ENCODE measurements at places on chromosomes 5 and 9.

GRCh38 chr9:120854596-120855327 lies 12.0 kb upstream of the PSMD5 start:
- DNase-seq, result no peak

DNA sequence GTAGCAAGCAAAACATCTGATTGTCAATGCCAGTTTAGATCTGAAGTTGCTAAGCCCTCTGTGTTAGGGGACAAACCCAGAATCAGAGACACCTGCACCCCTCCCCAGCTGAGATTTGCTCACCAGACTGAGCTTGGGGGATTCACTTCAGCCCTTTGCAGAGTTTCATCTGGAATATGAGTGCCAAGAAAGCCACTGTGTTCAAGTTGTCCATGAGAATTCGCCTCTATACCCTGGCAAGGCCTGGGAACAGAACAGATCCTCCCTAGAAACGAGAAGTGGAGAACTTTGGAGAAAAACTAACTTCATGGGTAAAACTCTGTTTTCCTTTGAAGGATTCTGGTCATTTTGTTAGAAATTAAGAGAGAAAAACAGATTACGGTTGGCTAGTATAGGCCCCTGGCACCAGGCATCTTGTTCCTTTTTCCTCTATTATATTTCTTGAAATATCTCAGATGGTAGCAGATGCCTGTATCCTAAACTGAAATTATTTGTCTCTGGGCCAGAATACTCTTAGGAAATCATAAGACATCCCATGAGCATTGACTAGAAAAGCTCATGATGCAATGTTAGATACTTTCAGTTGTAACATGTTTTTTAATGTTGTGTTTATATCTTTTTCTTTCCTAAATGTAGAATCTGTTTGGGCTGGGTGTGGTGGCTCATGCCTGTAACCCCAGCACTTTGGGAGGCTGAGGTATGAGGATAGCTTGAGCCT lies 64.4 kb downstream of the SNX18 start:
- DNase-seq, result no peak

- DNase-seq, result no peak
These were observed 19.9 kb downstream of the ABITRAM start for GRCh38 chr9:108953983-108954574.

GRCh38 chr5:143495821-143496275 lies 92.4 kb upstream of the NR3C1 start:
- DNase-seq, result no peak

DNA sequence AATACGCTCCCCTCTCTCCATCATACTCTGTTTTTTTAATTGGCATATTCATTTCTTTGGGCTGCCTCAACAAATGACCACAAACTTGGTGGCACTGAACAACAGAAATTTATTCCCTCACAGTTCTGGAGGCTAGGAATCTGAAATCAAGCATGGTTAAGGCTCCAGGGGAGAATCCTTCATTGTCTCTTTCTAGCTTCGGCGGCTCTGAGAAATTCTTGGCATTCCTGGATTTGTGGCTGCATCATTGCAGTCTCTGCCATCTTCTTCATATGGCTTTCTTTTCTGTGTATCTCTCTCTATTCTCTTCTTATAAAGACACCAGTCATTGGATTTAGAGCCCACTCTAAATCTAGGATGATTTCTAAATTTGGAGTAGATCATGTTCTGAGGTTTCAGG lies 10.9 kb upstream of the SLC24A2 start:
- no peak for DNase-seq

- DNase-seq, result no peak
These were observed 452.1 kb downstream of the EFNA5 start for GRCh38 chr5:107218457-107219193.

GRCh38 chr5:32833127-32833526 lies 122.0 kb downstream of the NPR3 start:
- no peak for DNase-seq

- no peak for DNase-seq
These were observed 15.4 kb upstream of the PTGS1 start for GRCh38 chr9:122355336-122355875.

- DNase-seq, result no peak
These were observed 87.3 kb upstream of the GNAQ start for GRCh38 chr9:78118742-78119473.

DNA sequence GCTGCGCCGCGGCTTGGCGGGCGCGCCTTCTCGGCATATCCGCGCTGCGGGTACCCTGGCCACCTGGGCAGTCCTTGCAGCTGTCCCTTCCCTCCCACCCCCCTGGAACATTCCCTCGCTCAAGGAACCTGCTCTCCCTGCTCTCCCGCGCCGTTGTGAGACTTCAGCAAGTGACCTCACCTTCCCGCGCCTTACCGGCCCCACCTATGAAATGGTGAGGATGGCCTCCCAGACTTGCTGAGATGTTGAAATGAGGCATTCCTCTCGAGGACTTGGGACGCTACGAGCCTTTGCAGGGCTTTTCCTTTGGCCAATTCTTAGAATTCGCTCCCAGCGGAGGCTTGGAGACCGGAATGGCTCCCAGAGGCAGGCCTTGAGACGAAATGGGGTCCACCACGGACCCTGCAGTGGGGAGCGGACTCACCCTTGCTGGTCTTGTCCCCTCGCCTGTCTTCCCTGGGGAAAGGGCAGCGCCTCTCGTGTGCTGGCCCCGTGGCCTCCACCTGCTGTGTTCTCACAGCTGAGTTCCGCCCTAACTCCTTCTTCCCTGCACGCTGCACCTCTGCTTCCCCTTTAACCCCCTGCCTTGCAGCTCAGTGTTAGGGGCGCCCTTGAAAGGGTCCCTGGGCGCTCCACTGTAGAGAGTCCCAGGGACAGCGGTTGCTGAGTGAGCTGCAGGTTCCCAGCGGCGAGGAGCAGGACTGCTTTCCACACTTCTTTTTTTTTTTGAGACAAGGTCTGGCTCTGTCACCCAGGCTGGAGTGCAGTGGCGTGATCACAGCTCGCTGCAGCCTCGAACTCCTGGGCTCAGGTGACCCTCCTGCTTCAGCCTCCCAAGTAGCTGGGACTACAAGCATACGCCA lies 907 bp downstream of the HMCN2 start:
- DNase-seq, result no peak

- no peak for DNase-seq
These were observed 7.3 kb upstream of the AMBP start for GRCh38 chr9:114085387-114085789.

DNA sequence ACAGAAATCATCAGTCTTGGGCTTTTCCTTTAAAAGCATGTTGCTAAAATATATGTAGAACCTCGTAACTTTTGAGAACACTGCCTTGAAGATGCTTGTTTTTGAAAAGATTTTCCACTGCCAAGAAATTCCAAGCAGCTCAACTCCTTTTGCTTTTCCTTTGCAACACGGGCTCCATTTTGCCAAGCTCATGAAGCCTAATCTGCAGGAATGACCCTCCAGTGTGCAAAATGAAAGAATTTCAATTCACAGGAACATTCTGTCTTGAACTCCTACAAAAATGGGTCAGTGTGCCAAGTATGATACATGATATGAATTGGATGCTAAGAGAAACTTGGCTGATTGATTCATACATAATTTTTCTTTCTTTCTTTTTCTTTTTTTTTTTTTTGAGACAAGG lies 35.4 kb upstream of the ERCC6L2 start:
- DNase-seq, result no peak

DNA sequence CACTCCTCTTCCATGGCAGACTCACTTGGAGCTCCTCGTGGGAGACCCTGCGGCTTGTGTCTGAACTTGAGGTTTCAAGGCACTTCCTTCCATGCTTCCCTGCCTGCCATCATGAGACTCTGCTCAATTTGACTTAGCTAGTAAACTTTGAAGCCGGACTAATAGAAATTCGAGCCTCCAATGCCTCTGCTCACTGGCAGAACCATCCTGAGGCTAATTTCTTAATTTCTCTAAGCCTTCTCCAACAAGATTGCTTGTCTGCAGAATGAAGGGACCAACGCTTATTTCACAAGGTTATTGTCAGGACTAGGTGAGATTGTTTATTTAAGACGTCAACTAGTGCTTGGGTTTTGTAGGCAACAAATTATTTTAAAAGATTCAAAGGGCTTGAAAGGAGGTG lies 3.2 kb downstream of the POU4F3 start:
- no peak for DNase-seq

DNA sequence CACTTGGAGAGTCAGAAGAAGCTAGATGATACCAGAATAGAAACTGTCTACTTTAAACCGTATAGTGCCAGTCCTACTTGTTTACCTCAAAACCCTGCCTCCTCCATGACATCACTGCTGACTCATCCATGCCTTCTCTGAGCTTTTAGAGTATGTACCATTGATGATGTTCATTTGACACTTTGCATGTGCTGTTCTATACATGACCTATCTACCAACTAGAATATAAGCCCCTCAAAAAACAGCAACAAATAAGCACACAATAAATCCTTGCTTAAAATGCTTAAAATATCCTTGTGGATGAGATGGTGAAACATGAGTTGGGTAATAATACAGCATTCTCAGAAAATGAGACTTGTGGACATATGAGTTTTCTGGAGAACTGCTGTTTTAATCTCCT lies 2.6 kb downstream of the CTNNAL1 start:
- peak; percentile 20 for DNase-seq

- DNase-seq, result no peak
These were observed 97.2 kb downstream of the CARTPT start for GRCh38 chr5:71816307-71816706.

- DNase-seq, result no peak
These were observed 88.2 kb downstream of the PRRT1B start for GRCh38 chr9:131633491-131634031.

GRCh38 chr9:121776739-121777637 lies 125.6 kb downstream of the DAB2IP start:
- no peak for DNase-seq

- DNase-seq, result no peak
These were observed 39.4 kb downstream of the LURAP1L start for GRCh38 chr9:12813960-12814876.

GRCh38 chr9:22208846-22209585 lies 199.9 kb upstream of the CDKN2B start:
- DNase-seq, result no peak

GRCh38 chr5:6950860-6951259 lies 237.6 kb downstream of the TENT4A start:
- DNase-seq, result no peak

GRCh38 chr5:111083323-111083722 lies 8.8 kb upstream of the WDR36 start:
- DNase-seq, result no peak

- no peak for DNase-seq
These were observed 405.4 kb upstream of the ACTBL2 start for GRCh38 chr5:57887851-57888621.

GRCh38 chr5:112512901-112513300 lies 93.8 kb upstream of the EPB41L4A start:
- no peak for DNase-seq

- no peak for DNase-seq
These were observed 524.3 kb downstream of the PSAT1 start for GRCh38 chr9:78821126-78821822.

DNA sequence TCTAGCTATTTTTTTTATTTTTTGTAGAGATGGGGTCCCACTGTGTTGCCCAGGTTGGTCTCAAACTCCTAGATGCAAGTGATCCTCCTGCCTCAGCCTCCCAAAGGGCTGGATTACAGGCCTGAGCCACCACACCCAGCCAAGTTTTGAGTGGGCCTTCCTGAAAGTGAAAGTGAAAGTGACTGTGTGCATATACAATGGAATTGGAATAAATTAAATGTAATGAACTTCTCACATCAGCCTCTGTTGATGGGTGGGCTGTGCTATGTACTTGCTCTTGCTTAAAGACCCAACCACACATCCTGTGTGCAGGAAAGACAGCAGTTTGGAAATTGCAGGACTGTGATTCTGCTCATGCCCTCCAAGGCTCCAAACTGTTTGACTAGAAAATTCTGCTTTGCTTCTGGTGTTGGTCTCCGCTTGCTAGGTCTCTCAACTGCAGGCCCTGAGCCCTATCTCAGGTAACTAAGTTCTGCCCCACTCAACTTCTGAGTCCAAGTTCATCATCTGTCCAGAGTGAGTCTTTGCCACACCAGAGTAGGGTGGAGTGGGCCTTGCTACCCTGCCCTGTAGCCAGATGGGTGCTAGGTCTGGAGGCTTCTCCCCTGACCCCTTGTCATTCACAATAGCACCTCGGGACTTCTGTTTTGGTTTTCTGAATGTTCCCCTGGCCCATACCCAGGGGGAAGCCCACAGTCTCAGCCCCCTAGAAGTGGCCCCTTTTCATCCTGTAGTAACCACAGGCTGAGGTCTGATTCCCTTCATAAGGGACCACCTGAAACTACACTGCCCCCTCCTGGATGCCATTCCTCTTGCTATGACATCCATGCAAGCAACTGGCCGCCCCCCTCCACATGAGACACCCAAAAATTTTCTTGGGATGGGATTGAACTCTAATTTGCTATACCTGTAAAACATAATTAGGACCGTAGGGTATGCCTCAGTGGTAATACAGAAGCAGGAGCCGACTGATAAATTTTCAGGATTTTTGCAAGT lies 36.5 kb upstream of the RAD23B start:
- no peak for DNase-seq

- no peak for DNase-seq
These were observed 88.2 kb upstream of the HAND1 start for GRCh38 chr5:154566146-154566680.

- DNase-seq, result no peak
These were observed 112.9 kb upstream of the ACTBL2 start for GRCh38 chr5:57595523-57595991.

DNA sequence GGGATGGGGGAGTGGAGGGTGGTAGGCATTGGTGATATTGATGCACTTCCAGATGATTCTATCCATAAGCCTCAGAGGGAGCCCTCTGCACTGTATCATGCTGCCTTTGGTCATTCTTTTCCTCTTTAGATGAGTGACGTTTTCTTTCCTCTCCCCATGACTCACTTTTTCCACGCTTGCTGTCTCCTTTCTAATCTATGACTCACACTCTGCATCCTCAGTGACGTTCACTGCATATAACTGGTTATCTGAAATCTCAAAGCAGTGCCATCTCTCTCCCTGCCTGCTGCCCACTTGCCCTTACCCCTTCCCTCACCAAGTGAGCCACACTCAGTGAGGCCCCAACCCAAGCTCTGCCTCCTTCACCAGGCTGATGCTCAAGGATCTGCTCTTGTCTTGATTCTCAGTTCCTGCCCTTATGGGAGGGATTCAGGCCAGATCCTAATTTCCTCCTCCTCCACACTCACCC lies 31.6 kb downstream of the PTGS1 start:
- no peak for DNase-seq

- DNase-seq, result no peak
These were observed 244.3 kb upstream of the ZNF608 start for GRCh38 chr5:124990723-124991122.
